H7 (cell line): ENCODE measurements at places on chromosomes 4 and X. TPM values are rescaled to one million over a fixed set of nuclear protein-coding genes. Genes with fewer than 3 reads are reported as not detected.

- peak; percentile 78 for DNase-seq
Observed at GRCh38 chrX:153922932-153923857, 2.9 kb downstream of the ARHGAP4 start.

DNA sequence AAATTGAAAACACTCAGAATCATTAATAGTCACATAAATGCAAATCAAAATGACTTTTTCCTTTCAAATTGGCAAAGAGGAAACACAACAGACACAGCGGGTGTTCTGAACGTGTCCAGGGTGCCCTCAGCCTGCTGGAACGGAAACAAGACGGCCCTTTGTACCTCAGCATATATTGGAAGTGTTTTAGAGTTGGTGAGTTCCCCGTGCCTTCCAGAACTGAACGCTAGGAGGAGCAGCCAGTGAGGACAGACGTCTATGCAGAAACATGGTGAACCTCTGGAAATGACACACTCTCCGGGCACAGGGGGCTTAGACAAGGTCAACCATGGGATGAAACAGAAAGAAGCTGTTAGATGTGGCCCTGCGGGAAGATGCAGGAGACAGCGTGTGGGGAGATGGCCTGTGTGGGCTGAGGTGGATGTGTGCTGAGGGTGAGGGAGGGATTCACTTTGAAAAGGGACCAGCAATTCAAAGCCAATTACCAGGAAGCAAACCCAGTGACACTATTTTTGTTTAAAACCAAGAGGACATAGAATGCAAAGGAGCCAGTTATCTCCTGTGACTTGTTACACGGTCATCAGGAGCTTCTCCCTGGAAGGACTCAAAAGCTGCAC lies 40.4 kb downstream of the RNF212 start:
- peak; percentile 86 for DNase-seq

- DNase-seq, result no peak
Observed at GRCh38 chrX:6468706-6469105, 66.2 kb downstream of the VCX3A start.

DNA sequence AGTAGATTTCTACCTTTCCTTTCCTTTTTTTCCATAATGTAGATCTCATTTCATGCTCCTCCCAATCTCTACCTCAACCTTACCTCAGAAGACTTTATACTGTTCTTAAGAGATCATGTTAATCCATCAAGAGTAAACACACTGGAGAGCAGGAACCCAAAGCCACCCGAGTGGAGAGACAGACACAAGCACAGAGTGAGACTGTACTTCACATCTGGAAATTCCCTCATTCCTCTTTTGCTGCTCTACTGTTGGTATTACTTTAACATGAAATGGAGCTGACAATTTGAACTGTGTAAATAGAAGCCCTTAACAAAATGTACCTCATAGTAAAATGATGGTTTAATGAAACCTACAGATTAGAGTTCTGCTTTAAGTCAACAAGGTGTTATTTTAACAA lies 105.7 kb upstream of the RASGEF1B start:
- DNase-seq, result no peak

- DNase-seq, result no peak
Observed at GRCh38 chr4:184453365-184454160, 20.8 kb downstream of the IRF2 start.

GRCh38 chr4:74475091-74475800 lies 30.3 kb downstream of the AREG start:
- DNase-seq, result no peak

CLGN gene
- total RNA-seq, result 5.0 and 6.7 TPM in 2 replicates

RNF150 gene
- total RNA-seq, result 1.1 and 1.4 TPM in 2 replicates

GABRQ gene
- total RNA-seq, result 3.5 and 3.8 TPM in 2 replicates

DNA sequence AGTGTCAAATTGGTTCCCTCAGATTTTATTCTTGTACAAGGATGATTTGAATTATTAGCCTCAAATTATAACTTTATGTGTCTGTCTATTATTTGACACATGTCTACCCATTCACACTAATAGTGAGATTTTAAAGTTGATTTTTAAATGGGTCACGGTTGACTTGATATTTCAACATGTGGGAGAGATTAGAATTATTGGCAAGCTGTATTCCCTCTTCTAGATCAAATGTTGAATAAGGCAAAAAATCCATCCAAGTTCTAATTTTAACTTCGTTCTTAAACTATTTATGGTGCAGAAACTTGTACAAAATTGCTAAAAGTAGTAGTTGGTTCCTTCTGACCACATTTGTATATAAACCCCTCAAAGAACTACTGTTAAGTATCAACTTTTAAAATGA lies 1498.0 kb downstream of the STIM2 start:
- no peak for DNase-seq

GRCh38 chr4:56211202-56211601 lies 176.1 kb downstream of the AASDH start:
- DNase-seq, result no peak

AMBN gene
- total RNA-seq, result not detected in 2 replicates

DNA sequence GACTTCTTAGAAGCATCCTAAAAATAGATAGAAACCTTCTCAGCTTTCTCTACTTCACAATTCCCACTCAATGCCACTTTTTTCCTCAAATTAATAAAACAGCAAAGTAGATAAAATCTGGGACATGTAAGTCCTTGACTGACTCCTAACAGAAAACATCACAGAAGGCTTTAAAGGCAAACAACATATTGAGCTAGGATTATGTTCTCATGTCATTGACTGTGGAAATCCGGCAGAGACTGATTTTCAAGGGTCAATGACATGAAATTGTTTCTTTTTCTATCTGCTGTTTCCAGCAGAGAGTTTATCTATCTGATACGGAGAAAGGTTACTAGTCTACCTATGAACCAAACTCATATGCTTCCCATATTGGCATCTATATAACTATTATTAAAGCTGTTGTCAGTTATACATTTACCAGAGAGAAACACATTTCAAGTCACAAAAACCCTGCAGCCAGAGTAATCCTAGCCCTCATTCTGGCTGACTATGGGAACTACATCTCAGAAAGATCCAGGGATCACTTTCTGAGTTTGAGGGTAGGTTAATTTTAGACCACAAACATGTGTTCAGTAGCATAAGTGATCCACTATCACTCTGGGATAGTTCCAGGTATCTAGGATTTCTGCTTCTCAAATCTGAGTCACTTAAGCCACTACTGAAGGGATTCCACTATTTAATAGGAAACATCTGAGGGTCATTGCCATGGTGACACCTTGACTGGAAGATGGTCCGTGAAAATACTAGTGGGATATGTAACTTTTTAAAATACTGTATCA lies 147.6 kb downstream of the PPP3CA start:
- DNase-seq, result no peak

DNA sequence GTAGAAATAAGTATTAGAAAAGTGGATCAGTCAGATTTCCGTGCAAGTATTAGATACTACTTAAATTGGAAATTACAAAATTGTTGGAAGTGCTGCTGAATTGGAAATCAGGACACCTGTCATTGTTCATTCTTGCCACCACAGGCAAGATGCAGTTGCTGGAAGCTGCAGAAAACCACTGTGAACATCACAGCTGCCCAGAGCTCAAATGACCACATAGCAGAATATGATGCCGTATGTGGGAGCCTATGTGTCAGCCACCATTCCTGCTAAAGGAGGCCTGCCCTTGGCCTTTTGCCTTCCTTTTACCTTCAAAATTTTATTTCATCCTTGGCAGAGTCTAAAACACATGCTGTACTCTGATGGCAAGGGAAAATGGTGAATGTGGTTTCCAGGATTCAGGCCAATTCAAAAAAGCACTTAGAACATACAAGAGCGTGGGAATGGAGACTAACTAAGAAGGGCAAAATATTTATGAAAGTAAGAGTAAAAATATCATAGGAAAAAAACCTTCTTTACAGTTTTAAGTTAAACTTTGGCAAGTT lies 1005.5 kb upstream of the GRID2 start:
- DNase-seq, result no peak

ASMT gene
- total RNA-seq, result 0.14 and 0.44 TPM in 2 replicates

MID1IP1 gene
- total RNA-seq, result 212 and 232 TPM in 2 replicates

AFF1 gene
- total RNA-seq, result 27.6 and 42.4 TPM in 2 replicates

NAA11 gene
- total RNA-seq, result not detected in 2 replicates

DNA sequence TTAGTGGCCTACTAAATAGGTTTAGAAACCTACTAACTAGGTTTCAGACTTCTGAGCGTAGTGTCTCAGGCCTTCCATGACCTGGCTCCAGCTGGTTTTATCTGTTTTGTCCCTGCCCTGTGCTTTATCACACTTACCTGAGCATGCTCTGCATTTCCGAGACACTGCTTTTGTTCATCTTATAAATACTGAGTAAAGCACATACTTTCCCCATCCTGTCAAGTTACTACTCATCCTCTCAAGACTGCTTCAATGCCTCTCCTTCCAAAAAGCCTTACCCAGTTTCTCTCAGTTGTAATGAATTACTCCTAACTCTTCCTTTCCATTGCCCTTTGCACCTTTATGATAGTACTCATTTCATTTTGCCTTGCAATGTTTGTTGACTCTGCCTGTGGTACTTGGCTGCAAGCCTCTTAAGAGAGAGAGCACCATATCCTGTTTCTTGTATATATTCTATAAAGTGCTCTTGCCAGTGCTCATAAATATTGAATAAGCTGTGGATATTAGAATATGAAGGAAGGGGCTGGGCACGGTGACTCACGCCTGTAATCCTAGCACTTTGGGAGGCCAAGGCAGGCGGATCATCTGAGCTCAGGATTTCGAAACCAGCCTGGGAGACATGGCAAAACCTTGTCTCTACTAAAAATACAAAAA lies 34.4 kb downstream of the SLAIN2 start:
- no peak for DNase-seq

ANK2 gene
- 13.3 and 18.2 TPM in 2 replicates for total RNA-seq

DNA sequence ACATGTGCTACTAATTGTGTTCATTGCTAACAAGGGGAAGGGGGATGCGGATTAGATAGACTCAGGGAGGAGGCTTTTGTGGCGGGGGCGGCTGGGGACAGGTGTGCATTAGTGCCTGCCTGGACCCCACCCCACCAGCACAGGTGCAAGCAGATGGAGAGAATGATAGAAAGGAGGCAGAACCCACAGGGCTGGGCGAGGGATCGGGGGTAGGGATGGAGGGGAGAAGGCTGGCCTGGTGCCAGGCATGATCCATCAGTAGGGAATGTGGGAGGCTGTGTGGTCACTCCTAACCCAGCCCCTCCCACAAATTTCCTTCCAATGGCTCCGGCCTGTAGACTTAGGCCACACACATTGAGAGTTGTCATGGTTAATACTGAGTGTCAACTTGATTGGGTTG lies 30.5 kb upstream of the CRMP1 start:
- DNase-seq, result no peak

ZNF711 gene
- total RNA-seq, result 8.2 and 17.1 TPM in 2 replicates

IL9R gene
- total RNA-seq, result 0.17 and 0.78 TPM in 2 replicates

SULT1E1 gene
- not detected in 2 replicates for total RNA-seq

- DNase-seq, result no peak
Observed at GRCh38 chr4:147987252-147987651, 255.4 kb downstream of the ARHGAP10 start.
